HCT116 (cell line): ENCODE measurements at places on chromosomes 5 and 9. TPM values are rescaled to one million over a fixed set of nuclear protein-coding genes. Genes with fewer than 3 reads are reported as not detected.

- no peak for DNase-seq
These were observed 98.8 kb downstream of the HSD17B3 start for GRCh38 chr9:96202971-96203780.

GRCh38 chr9:92406477-92406876, 2.1 kb upstream of the OGN start:
- DNase-seq = no peak

GRCh38 chr5:93342563-93343061, 238.4 kb downstream of the NR2F1-AS1 start:
- DNase-seq = no peak

IL3 gene
- not detected for total RNA-seq

DNA sequence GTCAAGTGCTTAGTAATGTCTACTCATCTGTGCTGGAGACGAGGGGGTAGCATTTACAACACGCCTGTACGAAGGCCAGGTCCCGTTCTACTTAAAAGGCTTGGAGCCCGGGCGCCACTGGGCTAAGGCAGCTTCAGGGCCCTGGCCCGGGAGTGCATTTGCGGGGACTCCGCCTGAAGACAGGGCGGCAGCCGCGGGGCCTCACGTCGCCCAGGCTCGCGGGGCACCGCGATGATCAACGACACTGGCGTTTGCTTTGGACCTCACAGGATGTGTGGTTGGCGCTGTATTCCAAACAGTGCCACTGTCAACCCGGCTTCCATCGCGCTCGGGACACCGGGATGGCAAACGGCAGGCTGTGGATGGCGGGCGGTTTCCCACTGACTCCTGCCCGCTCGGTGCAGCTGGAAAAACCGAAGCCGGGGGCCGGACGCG, 1.1 kb upstream of the TENT4A start:
- DNase-seq = no peak

- no peak for DNase-seq
These were observed 104.7 kb upstream of the GABRP start for GRCh38 chr5:170678811-170679210.

PCDHB10 gene
- total RNA-seq = not detected

GRCh38 chr5:33369485-33370465, 71.0 kb upstream of the TARS1 start:
- peak; percentile 12 for DNase-seq

GRCh38 chr5:117701062-117701461, 1126.4 kb upstream of the SEMA6A start:
- no peak for DNase-seq

PSMD5 gene
- total RNA-seq = 64.3 TPM

- DNase-seq = no peak
These were observed 3.2 kb downstream of the ZNF618 start for GRCh38 chr9:113879318-113879717.

GRCh38 chr5:178675922-178676321, 49.1 kb upstream of the CLK4 start:
- no peak for DNase-seq

GRCh38 chr9:3924145-3924544, 375.7 kb downstream of the GLIS3 start:
- DNase-seq = no peak
